ENCODE measurements at places on chromosomes 5 and 9.

GRCh38 chr9:35557320-35557719 lies 47.7 kb upstream of the TESK1 start:
- DNase-seq, result no peak

- no peak for DNase-seq
Measured at GRCh38 chr5:19771174-19771835, 216.7 kb downstream of the CDH18 start.

DNA sequence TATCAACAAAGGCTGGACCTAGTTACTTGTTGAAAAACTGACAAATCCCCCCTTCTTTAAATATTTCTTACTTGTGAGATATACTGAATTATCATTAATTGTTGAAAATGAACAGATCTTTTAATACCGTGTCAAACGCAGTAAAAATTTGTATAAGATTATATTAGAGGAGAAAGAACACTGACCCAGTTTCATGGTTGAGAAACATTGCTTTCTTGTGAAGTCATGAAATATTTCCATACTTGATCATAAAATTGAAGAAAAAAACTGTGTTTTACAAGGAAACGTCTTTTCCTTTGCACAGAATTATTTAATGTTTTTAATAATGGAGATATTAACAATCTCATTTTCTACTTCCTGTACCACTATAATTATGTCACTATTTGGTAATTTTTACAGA lies 45.8 kb downstream of the MOCS2 start:
- DNase-seq, result no peak

DNA sequence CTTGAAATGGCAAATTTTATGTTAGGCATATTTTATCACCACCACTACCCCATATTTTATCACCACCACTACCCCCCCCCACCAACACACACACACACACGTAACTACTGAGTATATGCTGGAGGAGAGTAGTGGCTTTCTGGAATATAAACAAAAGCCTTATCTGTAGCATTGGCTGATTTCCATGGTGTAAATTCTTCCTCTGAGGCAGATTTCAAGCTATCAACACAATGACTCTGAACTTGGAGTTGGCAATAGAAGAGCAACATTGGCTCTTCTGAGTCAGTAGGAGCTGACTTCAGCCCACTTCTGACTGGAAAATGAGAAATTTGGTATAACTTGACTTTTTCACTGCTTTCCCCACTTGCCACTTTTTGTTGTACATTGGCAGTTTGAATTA lies 143.0 kb downstream of the CAVIN4 start:
- DNase-seq, result no peak

- no peak for DNase-seq
Measured at GRCh38 chr5:92916036-92916435, 665.0 kb downstream of the NR2F1-AS1 start.

DNA sequence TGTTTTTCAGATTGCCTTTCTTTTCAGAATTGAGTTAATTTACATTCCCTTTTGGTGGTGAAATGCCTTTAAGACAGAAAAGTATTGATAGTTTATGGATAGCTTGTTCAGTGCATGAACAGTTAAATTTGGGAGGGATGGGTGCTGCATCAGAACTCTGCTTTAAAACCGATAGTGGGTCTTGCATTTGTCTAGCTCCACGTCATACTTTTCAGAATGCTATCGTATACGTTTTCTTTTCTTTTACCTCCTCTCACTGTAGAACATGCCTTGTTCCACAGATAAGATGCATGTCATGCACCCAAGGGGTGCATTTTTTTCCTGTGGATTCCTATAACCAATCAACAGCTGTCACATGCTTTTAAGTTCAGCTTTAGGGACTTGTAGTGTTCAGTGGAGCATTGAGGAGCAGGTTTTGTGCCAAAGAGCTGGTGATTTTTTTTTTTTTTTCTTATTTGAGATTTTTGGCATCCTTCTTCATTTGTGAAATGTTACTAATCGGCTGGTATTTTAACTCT lies 2.3 kb downstream of the SLC44A1 start:
- no peak for DNase-seq

DNA sequence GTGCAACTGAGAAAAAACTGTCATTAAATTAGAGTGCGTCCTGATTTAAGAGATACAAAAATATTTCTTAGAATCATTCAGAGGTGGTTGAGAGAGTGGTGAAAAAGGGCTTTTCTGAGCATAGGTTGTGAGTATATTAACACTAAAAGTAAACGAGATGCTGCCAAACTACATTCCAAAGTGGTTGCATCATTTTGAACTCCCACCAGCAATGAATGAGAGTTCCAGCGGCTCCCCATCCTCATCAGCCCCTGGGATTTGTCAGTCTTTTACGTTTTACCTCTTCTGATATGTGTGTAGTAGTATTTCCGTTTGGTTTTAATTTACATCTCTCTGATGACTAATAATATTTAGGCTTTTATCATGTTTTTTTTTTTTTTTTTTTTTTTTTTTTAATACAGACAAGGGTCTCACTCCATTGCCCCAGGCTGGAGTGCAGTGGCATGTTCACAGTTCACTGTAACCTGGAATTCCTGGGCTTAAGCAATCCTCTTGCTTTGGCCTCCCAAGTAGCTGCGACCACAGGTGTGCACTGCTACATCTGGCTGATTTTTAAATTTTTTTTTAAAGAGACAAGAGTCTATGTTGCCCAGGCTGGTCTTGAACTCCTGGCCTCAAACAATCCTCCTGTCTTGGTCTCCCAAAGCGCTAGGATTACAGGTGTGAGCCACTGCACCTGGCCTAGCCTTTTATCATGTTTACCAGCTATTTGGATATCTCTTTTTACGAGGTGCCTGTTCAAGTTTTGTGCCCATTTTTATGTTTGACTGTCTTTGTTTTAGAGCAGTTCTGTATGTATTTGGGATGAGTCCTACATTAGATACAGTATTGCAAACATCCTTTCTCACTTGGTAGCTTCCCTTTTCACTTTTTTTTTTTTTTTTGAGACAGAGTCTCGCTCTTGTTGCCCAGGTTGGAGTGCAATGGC lies 17.0 kb downstream of the PRRT1B start:
- DNase-seq, result no peak

DNA sequence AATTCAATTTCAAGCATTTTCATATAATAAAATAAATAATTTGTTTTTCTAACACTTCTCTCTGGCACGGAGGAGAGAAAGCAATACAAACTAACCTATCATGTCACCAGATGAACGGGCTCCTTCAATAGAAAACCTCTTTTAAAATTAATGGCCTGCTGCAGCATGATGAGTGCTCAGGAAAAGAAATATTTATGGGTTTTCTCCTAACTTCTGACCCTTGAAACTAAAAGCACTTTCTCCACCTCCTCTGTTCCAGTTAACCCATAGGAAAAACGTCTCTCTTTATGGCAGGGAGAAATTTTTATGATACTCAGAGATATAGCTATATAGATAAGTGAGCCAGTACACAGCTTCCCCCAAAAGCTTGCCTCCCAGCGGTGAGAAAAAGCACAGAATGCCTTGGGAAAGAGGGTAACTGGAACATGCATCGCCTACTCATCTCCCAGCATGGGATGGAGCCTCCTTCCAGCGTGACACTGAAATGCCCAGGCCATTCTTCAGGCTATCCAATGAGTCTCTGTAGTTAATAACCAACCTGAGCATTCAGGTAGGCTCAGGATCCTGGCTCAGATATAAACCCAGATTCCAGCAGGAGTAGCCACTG lies 963.0 kb upstream of the DMAC1 start:
- DNase-seq, result no peak

DNA sequence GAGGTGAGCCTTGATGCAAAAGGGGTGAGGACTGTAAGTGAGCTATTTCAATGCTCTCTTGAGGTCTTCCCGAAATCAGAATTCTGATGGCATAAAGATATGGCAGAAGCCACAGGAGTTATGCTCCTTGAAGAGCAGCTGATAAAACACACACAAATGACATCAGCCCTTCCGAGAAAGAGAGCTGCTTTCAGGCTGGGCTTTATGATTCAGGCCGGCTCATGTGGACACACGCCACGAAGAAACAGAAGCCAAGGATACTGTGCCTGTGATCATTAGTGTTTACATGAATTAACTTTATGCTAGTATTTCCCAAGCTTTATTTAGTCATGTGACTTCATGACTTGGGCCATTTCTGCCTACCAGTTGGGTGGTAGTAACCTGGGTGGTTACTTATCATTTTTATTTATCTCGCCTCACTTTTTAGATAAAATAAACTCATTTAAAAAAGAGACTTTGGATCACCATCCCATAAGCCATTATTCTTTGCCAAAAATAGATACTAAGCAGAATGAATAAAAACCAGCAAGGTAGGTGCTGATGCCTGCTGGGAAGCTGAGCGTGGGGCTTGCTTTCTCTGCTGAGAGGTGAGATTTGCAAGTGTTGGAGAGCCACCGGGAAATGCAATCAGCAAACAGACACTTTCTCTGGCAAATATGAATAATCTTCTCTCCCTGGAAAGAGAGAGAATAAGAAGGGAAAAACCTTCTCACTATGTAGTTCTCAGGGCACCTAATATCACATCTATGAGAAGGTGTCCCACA lies 73.0 kb upstream of the SLC25A51 start:
- DNase-seq, result no peak

DNA sequence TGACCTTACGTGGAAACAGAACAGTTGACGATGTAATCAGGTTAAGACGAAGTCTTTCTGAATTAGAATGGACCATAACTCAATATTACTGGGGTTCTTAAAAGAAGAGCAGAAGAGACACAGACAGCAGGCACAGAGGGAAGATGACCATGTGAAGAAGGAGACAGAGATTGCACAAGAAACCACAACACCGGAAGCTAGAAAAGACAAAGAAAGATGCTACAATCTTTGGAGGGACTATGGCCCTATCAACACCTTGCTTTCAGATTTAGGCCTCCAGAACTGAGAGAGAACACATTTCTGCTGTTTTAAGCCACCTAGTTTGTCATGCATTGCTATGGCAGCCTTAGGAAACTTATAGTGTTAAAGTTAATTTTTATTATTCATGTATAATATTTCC lies 27.1 kb downstream of the CDH9 start:
- DNase-seq, result no peak

GRCh38 chr9:9286001-9286400 lies 1326.8 kb downstream of the PTPRD start:
- no peak for DNase-seq

DNA sequence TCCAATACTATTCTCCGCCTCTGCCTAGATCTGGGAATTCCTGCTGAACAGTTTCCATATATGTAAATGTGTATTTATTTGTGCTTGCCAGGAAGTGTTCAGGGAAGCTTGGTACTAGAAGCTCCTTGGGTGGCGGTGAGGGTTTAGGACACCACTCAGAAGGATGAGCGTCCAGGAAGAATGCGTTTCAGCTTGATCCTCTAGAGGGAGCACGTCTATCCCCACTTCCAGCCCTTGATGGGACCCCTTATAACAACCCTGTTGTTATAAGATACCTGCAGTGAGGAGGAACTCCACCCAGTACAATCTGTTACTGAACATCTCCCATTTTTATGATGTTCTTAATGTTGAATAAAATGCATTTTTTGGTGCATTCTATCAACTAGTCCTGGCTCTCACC lies 88.9 kb downstream of the CYFIP2 start:
- no peak for DNase-seq

DNA sequence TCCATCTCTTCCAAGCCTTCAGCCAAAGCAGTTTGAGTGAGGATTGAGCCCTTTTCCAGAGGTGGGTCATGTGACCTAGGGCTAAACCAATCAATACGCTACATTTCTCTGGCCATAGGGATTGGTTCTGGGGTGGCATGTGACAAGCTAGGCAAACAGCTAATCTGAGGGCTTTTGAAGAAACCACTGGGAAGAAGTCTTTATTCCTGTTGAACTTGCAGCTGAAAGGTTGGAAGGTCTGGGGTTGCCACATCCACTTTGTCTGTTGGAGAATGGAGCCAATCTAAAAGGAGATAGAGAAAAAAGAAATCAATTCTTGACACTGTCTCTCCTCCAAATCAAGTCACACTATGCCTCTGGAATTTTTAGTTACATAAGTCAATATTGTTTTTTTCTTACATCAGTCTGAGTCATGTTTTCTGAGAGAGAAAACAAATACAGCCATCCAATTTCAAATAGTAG lies 637.8 kb upstream of the WWC1 start:
- DNase-seq, result no peak

DNA sequence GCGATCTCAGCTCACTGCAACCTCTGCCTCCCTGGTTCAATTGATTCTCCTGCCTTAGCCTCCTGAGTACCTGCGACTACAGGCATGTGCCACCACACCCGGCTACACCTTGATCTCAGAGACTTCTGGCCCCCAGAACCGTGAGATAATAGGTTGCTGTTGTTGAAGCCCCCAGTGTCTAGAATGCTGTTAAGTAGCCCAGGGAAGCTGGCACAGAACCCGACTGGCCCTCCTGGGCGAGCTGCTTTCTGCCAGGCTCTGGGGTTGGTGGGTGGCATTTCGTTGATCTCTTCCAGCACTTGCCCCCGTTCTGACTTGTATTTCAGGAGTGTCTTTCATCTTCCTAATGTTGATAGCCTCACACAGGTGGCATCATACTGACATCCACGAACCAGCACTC lies 807.1 kb downstream of the CDH9 start:
- DNase-seq, result no peak

GRCh38 chr5:141942185-141942857 lies 15.7 kb downstream of the PCDH12 start:
- no peak for DNase-seq

- DNase-seq, result no peak
Measured at GRCh38 chr5:42321785-42322184, 101.5 kb upstream of the GHR start.

GRCh38 chr9:35842795-35843194 lies 13.8 kb downstream of the TMEM8B start:
- DNase-seq, result no peak

DNA sequence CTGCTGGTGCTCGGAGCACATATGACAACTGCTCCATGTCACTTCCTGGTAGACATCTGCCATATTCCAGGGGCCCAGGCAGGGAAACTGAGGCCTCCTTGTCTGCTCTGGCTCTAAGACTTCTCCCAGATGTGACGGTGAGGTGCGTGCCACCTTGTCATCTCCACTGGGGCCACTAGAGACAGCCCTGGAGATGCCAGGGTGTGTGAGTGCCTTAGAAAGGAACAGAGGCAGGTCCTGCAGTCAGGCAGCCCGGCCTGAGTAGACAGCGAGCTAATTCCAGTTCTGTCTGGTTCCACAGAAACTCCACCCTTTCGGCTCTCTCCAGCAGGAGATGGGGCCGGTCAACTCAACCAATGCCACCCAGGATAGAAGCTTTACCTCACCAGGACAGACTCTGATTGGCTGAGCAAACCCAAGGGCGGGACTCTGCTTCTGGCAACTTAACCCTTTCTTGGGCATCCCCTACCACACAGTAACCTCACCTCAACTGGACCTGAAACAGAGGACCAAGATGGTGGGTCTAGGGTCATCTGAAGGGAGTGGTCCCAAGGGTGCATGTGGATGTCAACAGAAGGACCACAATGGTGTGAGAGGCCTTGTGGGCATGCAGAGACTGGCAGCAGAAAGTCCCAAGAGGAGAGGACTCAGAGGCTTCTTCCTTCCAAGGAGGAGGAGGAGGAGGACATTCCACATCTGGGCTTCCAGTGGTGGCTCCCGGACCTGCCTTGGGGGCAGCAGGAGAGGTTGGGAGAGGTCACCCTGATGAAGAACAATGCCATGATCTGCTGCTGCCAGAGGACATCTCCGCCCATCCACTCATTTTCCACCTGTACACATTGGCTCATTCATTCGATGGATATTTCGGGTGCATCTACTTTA lies 77.7 kb downstream of the RGS3 start:
- no peak for DNase-seq

- DNase-seq, result no peak
Measured at GRCh38 chr5:136032564-136032963, 3.8 kb downstream of the TGFBI start.

All from T-helper 2 cell (primary cell).